GOT3 (cell line): ENCODE measurements at places on chromosomes 2 and 18.

DNA sequence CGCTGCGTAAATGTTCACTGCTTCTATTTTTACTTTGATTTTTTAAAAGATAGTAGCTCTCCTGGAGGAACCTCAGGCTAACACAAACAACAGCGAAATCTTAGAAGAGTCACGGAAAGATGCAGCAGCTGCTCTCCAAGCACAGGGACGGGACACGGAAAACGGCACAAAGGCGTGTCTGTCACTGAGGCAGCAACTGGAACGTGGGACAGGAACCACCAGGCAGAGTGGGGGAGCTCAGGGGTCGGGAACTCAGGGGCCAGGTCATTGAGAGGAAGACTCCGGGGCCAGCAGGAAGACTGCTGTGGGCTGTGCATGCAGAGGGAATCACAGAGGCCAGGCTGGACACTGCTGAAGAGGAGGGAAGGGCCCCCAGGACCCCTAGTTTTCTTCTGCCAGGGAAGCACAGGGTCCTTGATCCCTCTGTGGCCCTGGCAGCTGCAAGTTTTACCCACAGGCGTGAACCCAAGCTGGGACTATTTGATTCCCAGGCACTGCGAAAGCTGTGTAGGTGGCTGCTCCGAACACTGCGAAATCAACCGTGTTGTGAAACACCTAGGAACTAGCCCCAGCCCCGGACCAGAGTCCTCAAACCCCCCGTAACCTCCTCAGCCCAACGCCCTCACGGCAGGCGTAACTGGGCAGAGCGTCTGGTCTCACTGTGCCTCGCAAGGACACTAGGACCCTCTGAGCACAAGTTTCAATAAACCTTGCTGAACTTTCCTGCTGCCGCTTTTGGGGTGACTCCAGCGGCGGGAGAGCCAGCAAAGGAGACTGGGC lies 263.0 kb downstream of the EIPR1 start:
- DNase-seq: no peak

DNA sequence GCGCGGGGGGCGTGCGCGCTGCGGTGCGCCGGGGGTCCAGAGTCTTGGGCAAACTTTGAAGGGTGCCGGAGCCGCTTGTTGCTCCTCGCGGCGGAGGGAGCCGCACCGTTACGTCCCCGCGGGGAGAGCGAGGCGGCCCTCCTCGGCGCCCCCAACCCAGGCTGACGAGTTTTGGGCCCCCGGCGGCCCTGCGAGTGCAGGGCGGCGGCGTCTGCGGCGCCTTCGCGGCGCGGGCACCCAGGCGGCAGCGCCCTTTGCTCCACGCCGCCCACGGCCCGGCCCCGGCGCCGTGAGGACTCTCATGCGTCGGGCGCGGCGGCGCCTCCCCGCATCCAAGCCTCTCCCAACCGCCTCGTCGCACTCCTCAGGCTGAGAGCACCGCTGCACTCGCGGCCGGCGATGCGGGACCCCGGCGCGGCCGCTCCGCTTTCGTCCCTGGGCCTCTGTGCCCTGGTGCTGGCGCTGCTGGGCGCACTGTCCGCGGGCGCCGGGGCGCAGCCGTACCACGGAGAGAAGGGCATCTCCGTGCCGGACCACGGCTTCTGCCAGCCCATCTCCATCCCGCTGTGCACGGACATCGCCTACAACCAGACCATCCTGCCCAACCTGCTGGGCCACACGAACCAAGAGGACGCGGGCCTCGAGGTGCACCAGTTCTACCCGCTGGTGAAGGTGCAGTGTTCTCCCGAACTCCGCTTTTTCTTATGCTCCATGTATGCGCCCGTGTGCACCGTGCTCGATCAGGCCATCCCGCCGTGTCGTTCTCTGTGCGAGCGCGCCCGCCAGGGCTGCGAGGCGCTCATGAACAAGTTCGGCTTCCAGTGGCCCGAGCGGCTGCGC lies 814 bp downstream of the FZD7 start:
- DNase-seq: no peak

- no peak for DNase-seq
Observed at GRCh38 chr2:56474412-56475158, 290.8 kb downstream of the CCDC85A start.

DNA sequence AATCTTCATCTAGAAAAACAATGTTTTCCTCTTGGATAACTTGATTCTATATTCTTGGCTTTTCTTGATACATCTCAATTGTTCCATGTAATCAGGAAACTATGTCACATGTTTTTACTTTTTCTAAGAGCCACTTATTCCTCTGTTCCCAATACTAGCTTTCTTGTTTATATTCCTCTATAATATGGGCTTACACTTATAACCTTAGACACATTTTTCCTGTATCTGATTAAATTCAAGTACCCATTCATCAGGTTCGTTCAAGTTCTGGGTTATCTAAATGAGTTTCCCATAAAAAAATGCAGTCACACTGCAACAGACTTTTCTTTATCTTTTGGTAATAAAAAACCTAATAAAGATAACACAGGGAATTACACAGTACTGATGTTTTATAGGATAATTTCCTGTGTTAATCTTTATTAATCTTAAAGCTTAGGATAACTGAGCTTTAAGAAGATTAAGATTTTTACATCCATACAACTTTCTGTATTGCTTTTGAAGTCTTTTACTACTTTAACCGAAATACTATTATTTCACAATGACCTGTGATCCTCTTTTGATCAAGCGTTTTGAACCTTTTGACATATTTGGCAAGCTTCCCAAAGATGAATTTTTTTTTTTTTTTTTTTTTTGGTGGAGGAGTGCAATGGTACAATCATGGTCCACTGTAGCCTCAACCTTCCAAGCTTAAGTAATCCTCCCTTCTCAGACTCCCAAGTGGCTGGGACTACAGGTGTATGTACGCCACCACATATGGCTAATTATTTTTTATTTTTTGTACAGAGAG lies 44.3 kb upstream of the C2orf66 start:
- DNase-seq: no peak

- DNase-seq: no peak
Observed at GRCh38 chr2:240230291-240230931, 90.0 kb upstream of the OTOS start.

DNA sequence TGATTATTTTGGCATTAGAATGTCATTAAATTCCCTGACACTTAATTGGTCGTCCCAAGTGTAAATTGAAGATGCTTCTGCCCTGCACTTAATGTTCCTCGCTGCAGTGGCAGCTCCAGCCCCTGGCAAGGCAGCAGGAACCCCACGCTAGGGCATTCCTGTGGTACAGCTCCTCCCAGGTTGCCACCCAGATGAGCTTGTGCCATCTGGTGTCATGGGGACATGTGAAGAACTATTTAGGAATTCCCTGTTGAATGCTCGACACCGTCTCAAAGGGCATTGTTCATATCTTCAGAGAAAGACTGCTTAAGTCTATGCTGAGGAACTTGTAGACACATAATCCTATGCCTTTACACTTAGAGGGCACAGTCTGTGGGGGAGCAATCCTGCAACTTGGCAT lies 38.9 kb downstream of the BCL2L11 start:
- no peak for DNase-seq

GRCh38 chr2:173741759-173742158 lies 223.4 kb downstream of the SP3 start:
- DNase-seq: no peak
